Left forelimb (tissue), 1 donor: ENCODE measurements at places on chromosomes 3 and 15.

DNA sequence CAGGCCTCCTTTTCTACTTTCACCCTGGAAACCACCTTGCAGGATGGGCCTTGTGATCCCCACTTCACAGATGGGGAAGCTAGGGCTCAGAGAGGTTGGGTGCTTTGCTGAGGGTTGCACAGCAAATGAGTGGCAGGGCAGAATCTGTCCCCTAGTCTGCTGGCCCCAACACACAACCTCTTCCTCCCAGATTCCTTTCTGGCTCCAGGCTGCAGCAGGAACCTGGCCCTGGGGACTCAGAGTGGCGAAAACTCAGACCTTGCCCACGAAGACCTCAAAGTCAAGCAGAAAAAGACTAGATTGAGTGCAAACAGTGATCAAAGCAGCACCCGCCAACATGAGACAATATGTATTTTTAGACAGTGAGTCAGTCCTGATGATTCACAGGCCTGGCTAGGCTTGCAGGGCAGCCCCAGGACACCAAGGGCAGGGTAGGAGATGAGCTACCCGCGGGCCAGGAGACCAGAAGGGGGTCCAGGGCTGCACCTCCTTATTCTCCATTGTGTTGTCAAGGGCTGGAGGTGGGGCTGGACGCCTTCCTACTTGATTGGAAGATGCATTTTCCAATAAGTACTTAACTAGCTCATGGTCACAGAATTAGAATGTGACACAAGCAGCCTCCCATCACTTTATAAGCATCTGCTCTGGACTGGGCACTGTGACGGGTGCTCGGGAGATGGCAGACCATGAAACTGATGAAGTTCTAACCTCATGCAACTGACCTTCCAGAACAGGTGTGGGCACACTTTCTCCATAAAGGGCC is 23.9 kb downstream of the GOLGA6L2 start:
- no peak for DNase-seq

DNA sequence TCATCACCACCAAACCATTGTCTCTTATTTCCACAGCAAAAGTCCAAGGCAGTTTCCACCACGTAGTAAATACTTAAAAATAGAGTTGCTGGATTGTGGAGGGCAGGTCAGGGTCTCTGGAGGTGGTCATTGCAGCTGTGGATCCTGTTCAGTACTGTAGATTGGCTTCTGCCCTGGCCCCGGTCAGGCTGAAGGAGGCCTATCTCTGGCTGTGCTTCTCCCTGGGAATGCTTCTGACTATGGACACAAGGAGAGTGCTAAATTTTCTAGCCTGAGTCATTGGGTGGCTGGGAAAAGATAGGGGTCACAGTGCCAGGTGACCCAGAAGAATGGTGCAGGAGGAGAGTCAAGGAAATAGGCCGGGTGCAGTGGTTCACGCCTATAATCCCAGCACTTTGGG is 26.3 kb upstream of the GMPPB start:
- no peak for DNase-seq

DNA sequence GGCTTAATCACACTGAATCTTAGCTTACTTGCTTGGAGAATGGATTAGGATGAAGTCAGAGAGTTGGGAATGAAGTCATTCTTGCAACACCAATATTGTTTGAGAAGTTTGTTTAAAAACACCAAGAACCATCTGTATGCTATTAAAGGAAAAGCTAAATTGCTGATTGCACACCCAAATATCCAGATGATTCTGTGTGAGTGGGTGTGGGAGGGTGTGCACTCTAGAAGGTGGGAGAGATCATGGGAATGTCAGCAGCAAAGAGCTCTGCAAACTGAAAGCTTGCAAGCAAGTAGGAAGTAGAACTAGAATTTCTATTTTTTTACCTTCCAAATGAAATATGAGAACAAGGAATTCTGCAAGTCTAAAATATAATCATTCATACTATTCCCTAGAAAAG is 364.9 kb downstream of the NR2F2 start:
- DNase-seq: no peak

GRCh38 chr3:100104817-100105413 is 9.4 kb downstream of the FILIP1L start:
- DNase-seq: no peak

- DNase-seq: peak; percentile 74
Observed at GRCh38 chr3:53193466-53194209, 32.6 kb downstream of the PRKCD start.

GRCh38 chr15:34942363-34942762 is 27.2 kb downstream of the AQR start:
- no peak for DNase-seq

- DNase-seq: peak; percentile 83
Observed at GRCh38 chr3:169769287-169770181, at the start of gene ACTRT3. TSS of gene ACTRT3 (minus strand) at chr3:169769561. CDS start at chr3:169769520, 41 bp downstream.

DNA sequence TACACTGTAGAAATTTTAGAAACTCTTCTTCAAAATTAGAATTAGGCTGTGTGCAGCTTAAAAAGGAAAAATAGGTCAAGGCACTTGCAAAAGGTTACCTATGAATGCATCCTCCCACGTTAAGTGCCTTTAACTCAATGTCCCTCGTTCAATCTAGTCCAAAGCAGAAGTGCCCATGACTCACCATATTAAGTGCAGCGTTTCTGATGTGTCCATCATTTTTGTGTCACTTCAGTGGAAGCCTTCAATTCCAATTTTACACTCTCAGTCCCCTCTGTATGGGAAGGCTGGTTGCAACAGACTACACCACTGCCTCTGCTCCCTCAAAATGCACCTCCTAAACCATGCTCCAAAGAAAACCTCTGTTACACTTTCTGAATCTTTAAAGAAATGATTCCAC is 53.4 kb downstream of the FOXB1 start:
- DNase-seq: no peak

DNA sequence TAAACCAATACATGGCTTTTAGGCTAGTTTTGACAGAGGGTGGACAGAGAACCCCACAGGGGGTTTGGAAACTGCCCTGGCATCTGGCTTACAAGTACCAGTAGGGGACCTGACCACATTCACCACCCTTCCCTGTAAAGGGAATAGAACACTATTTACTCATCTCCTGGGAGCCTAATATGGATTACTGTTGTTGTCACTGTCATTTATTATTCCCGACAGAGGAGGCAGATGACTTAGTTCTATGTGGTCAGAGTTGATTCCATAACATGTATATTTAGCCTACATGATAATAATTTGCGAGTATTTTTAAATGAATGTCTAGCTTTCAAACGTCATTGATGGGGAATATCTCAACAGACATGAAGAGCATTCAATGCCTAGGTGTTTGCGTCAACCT is 15.9 kb downstream of the ZBTB38 start:
- DNase-seq: no peak

DNA sequence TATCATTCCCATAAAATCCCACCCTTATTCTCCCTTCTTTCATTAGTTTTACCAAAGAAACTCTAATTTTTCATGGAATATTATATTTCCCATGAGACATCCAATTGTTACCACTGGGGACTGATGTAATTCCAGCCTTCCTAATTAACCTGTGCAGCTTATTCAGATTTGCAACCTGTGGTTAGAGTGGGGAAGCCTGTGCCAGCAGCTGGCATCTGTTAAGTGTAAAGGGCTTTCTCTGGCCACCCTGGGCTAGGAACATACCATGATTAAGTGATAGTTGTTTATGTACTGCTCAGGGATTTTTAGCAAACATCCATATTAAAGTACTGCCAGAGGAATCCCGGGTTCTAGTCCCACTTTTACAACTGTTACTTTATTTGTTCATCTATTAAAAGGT is 78.2 kb downstream of the TPRG1 start:
- DNase-seq: no peak

DNA sequence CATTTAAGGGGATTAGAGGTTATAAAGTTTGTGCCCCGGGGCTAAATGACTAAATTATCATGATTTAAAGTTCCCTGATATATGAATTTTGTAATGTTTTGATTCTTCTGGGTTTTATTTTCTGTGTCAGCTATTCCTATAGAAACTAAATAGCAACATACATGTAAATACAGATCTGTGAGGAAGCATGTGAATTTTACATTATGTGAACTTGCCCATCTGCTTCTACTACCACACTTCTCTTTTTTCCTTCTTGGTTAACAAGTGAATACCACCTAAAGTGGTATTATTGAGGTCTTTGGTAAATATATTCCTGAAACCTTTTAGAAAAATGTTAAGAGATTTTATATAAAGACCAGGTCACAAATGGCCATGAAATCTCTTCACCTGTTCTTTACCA is 29.3 kb downstream of the SLMAP start:
- DNase-seq: no peak

DNA sequence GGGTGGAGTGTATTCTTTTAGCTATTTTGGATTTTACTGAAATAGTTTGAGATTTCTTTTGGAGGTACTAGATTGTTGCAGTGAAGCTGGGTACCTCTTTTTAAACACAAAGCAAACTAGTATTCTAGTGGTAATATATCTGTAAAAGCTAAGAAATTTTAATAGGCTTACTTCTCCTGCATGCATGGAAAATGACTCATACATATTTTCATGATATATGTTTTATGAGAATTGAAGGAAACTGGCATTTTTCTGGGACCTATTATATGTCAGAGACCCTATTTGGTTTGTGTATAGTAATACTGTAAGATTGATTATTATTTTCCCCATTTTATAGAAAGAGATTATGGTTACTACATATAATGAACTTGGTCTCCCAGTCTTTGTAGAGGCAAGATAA is 851.0 kb downstream of the DIPK2A start:
- no peak for DNase-seq

DNA sequence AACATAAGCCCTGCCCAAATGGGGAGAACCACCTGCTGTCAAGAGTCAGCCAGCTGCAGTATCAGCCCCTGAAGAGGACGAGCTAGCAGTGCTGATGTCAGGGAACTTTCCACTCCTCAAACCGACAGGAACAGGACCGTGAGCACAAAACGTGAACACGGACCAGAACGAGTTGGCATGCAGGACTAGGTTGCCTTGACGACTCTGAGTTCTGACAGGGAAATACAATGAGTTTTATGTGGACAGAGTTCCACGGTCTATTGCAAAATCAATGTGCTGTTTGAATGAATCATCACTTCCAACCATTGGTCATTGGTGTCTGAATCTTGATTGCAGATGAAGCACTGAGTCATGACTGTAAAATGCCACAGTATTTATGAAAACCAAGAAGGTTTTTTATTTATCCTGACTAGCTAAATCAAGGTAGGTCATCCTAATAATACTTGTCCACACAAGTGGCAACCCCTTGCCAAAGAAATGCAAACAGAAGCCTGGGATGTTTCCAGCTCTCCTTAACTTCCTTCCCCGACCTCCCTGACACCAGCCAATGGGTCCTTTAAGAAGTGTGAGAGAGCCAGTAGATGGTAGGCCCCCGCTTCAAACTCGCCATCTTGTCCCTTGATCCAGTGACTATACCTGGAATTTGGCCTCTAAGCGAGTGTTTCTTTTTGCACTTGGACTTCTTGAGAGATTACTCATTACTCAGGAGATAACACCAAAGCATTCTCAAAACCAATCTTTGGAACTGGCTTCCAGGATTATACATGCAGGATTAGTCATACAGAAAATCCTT is 119.6 kb downstream of the ASB7 start:
- no peak for DNase-seq

- no peak for DNase-seq
Observed at GRCh38 chr15:69551391-69552056, 98.9 kb downstream of the RPLP1 start.

GRCh38 chr3:168476360-168476980 is 380.7 kb upstream of the GOLIM4 start:
- DNase-seq: no peak

DNA sequence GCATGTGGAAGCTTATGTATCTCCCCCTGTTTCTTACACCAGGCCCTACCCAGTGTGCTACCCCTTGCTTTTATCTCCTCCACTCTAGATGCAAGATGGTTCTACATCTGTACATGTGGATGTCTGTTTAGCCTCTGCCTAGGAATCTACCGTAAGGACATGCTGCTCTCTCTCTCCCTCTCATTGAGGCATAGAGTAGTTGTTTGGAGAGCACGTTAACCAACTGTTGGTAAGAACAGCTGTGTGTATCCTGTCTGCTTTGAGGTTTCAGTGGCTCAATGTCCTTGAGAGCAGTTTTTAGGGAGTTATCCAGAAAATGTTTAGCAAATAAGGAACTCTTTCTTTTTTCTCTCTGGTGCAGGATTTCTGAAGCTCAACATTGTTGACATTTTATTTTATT is 152.8 kb downstream of the DNAJB8 start:
- DNase-seq: peak; percentile 38
